ENCODE measurements at places on chromosomes 5 and 9. TPM values are rescaled to one million over a fixed set of nuclear protein-coding genes. Genes with fewer than 3 reads are reported as not detected.

AGXT2 gene
- not detected for total RNA-seq

SLCO4C1 gene
- not detected for total RNA-seq

ANXA2R gene
- total RNA-seq, result 1.8 TPM

TNFSF15 gene
- 0.06 TPM for total RNA-seq

OMD gene
- total RNA-seq, result 22.8 TPM

ZNF169 gene
- total RNA-seq, result 4.7 TPM

BARHL1 gene
- total RNA-seq, result not detected

ASTN2 gene
- 4.6 TPM for total RNA-seq

KCNN2 gene
- 9.3 TPM for total RNA-seq

SPATA31D4 gene
- total RNA-seq, result not detected

HRCT1 gene
- total RNA-seq, result 53.0 TPM

ARHGEF28 gene
- 22.0 TPM for total RNA-seq

GRM6 gene
- not detected for total RNA-seq

GABRP gene
- not detected for total RNA-seq

SMU1 gene
- 22.6 TPM for total RNA-seq

BARX1 gene
- total RNA-seq, result 0.42 TPM

DNA sequence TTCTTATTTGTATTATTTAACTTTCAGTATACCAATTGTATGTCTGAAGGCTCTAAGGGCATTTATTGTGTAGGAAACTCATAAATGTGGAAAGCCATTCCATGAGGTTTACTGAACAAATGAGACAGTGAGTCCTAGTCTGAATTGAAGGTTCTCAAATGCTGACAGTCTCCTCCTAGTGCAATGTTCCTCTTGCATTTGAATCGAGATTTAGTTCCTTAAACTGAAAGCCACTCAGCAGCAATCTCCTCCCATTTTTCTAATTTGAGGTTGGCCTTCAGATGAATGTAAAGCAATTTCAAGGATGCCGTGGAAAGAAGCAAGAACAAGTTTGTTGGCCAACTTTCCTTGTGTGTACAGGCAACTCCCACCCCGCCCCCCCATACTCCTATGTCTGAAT, 493.2 kb upstream of the KLF4 start:
- no peak for DNase-seq

DNA sequence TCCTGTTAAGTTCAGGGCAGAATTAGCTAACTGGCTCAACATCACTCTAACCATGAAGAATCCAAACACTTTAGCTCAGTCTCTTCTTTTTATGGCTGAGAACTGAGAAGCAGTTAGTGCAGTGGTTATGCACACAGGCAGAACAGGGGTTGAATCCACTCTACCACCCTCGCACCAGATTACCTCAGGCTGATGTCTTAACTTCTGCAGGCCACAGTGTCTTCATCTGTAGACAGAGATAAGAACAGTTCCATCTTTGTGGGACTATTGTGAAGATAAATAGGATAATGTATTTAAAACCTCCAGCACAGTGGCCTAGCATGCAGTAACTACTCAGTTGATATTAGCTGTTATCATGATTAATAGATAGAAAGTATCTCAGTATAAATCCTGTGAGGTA, 54.8 kb downstream of the FAM114A2 start:
- no peak for DNase-seq

- no peak for DNase-seq
Measured at GRCh38 chr9:115691693-115692092, 461.9 kb upstream of the PAPPA start.

GRCh38 chr5:93636837-93637236, 53.8 kb downstream of the NR2F1 start:
- no peak for DNase-seq

DNA sequence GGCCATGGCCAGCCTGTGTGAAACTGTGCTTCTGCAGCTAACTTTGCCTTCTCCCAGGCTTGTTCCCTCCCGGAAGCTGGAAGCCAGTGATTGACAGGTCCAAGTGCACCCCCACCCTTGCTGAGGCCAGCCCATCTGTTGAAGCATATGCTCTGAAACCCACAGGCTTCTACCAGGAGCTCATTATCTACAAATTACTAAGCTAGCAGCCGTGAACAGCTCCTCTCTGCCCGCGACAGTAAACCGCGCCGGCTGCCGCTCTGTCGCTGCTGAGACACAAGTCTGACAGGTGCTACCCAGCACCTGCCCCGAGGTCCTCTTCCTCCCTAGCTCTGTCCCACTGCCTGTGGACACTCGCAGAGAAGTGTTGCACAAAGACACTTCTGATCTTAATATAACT, 490.9 kb downstream of the GADD45G start:
- no peak for DNase-seq

GRCh38 chr5:107092695-107093094, 578.0 kb downstream of the EFNA5 start:
- DNase-seq, result no peak

DNA sequence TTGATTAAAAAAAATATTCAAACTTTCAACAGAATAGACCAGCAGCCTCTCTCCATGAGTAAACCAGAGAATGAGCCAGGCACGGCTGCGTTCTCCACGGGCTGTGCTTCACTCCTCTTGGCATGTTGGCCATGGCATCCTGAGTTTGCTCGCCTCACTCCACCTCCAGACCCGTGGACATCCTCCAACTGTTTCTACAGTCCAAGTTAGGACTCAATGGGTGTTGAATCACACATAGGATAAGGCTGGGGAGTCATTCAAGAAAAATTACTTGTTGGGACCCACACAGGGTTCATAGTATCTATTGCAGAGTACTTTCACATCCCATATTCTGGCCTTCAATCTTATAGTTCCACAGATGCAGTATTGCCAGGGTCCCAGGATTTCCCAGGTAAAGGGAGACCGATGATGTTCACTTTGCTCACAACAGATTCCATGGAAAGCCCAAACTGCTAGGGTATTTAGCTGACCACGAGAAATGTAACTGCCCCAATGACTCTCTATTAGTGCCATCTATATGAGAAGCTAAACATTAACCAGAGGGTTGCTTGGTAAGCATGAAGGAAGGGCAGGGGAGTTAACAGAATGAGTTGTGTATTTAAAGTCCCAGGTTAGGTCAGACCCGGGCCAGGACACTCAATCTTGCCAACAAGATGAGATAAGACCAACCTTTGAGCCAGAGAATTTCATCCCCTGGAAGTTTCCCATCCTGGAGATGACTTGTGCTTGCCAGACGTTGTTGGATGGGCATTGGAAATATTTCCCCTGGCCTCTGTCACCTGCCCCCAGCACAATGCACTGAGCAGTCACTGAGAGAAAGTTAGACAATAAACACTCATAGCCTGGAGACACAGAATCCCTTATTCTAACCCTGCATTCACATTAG, 19.7 kb upstream of the GDA start:
- DNase-seq, result no peak

GRCh38 chr5:75668977-75669689, 48.1 kb downstream of the POC5 start:
- no peak for DNase-seq

DNA sequence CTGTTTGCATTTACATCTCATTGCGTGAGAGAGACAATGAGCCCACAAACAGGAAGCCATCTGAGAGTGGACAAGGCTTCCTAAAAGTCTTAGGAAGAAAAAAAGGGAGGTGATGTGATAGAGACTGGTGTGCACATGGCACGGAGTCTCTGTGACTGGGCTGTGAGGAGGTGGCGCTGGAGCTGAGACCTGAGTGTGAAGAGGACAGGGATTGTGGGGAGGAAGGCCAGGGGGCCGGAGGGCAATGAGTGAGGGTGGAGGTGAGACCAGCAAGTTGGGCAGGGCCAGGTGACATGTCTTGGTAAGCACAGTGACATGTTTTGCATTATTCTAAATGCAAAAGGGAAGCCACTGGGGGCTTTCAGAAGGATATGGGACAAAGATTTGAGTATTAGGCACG, 45.0 kb downstream of the TSPAN17 start:
- DNase-seq, result no peak

GRCh38 chr9:114083666-114084065, 5.6 kb upstream of the AMBP start:
- no peak for DNase-seq

GRCh38 chr9:134502266-134502791, 139.3 kb upstream of the COL5A1 start:
- DNase-seq, result no peak

DNA sequence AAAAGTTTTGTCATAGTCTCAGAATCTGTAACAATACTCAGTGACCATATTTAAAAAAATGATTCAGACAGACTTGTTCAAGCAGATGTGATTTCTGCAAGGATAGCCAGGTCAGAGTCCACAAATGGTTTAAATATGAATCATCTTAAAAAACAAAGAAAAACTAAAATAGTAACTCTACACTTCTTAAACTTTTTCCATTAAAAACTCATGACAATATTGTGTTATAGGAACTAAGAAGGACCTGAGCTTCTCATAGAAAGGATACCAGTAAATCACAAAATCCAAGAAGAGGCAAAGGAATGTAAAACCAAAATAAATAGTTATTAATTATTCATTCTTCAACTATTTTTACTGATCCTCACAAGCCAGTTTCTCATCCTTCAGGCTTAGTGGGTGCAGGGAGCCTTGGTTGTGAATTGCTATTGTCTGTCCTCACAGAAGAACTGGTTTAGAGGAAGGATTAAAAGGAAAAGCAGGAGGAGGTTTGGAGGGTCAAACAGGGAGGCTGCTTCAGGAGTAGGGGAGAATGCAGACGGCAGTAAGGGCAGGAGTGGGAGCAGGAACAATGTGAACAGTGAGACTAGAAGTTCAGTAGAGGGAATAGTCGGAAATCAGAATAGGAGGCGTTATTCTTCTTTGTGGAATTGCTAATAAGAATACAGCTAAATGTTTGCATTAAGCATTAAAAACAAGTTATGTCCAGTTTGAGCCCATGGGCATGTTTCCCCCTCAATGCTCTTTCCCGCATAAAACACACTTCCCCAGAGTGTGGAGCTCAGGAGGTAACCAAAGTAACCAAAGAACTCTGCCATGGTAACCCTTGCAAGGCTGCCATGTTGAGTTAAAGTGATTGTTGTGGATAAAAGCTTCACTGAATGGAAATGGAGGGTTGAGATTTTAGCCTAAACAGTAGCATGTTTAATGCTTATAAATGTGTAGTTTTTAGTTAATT, 110.7 kb downstream of the CCDC192 start:
- DNase-seq, result no peak

- no peak for DNase-seq
Measured at GRCh38 chr5:166961028-166961427, 1330.4 kb upstream of the WWC1 start.

- DNase-seq, result no peak
Measured at GRCh38 chr9:127035423-127035822, 87.0 kb downstream of the ANGPTL2 start.

DNA sequence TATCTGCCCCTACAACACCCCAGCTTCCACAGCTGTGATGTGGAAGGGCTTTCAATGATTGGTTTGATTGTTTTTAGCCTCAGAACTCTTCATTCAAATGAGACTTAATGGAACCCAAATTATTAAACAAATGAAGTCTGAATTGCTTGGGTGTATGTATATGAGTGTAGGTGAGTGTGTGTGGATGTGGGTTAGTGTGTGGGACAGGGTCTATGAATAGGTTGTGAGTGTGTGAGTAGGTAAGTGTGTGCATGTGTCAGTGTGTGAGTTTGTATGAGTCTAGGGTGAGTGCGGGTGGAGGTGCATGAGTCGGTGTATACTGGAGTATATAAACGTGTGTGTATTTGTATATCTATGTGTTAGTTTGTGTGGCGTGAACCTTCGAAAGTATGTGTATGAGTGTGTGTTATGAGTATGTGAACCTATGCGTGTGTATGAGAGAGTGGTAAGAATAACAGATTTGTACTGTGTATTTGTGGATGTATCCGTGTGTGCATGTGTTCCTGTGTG, 26.9 kb downstream of the COL15A1 start:
- DNase-seq, result no peak

GRCh38 chr5:107543868-107544267, 126.9 kb downstream of the EFNA5 start:
- DNase-seq, result no peak

- no peak for DNase-seq
Measured at GRCh38 chr5:126736141-126736540, 40.8 kb upstream of the LMNB1 start.

- DNase-seq, result no peak
Measured at GRCh38 chr5:143176048-143176447, 227.4 kb downstream of the NR3C1 start.

DNA sequence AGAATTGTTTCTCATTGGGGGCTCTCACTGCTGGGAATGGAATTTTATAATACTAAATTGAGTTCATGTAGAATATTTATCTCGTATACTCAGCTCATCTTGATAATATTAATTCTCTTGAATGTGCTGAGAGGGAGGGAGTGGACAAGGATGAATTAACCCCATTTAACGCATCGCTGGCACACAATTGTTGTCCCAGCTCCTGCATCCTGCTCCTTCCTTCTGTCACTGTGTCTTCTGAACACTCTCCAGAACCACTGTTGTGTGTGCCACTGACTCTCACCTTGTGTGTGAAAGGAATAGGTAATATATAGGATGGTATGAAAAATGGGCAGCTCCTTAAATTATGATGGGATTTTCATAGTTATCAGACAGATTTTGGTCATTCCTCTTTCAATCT, 267.3 kb downstream of the MTRR start:
- no peak for DNase-seq

- no peak for DNase-seq
Measured at GRCh38 chr5:61327760-61328753, 4.0 kb upstream of the ZSWIM6 start.

DNA sequence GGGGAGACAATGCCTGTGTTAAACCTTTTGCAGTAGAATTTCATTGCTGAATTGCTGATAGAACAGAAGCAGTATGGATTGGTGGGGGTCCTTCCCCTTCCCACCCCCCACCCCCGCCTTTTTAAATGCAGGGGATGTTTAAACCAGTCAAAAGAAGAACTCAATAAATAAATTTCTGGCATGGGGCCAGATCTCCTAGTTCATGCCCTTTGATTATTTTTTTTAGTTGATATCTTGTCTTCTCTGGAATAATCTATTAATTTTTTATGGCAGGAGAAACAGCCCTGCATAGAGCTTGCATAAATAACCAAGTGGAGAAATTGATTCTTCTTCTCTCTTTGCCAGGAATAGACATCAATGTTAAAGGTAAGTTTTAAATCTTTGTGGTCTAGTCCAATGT, 72.8 kb downstream of the SLF1 start:
- DNase-seq, result no peak

GRCh38 chr5:93736284-93736683, 5.1 kb downstream of the POU5F2 start:
- DNase-seq, result no peak

DNA sequence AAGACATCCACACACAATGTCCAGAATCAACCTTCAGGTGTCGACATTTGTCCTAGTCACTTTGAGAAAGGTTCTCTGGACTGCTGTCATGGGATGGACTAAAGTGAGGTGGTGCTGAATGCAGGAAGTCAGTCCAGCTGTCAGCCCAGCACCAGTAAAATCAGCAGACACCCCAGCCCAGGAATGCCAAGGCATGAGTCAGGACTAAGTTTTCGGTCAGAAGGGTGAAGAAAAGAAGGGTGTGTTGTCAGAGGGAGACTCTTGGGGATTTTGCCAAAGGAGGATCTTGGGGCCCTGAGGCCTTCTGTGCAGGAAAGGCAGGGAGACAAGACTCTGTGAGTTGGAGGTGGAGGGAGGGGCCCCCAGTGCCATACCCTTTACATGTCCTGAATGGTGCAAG, 69.0 kb upstream of the XPA start:
- DNase-seq, result no peak

- DNase-seq, result no peak
Measured at GRCh38 chr9:15222313-15222712, 84.7 kb downstream of the TTC39B start.

- DNase-seq, result peak; percentile 45
Measured at GRCh38 chr5:55230086-55230629, 3.0 kb upstream of the MCIDAS start.

- DNase-seq, result no peak
Measured at GRCh38 chr9:7536310-7536939, 263.2 kb downstream of the DMAC1 start.

GRCh38 chr9:130183133-130183762, 11.0 kb downstream of the NCS1 start:
- no peak for DNase-seq

Measured in esophagus muscularis mucosa (tissue), 4 donors.